ENCODE measurements at places on chromosomes 3 and 15. TPM values are rescaled to one million over a fixed set of nuclear protein-coding genes. Genes with fewer than 3 reads are reported as not detected.

The GPR149 gene
- not detected for total RNA-seq

- DNase-seq = no peak
Observed at GRCh38 chr3:45964139-45964538, 20.9 kb downstream of the CXCR6 start.

- DNase-seq = no peak
Observed at GRCh38 chr3:64915778-64916177, 228.0 kb upstream of the ADAMTS9 start.

GRCh38 chr3:83738202-83738601 lies 1220.6 kb upstream of the CADM2 start:
- DNase-seq = no peak

- no peak for DNase-seq
Observed at GRCh38 chr15:25238126-25238525, 200.7 kb downstream of the UBE3A start.

All from hematopoietic multipotent progenitor cell (in vitro differentiated cells).